Uterine smooth muscle cell (primary cell): ENCODE measurements at places on chromosomes 3 and 15. TPM values are rescaled to one million over a fixed set of nuclear protein-coding genes. Genes with fewer than 3 reads are reported as not detected.

The SCN5A gene
- total RNA-seq: 0.66 and 0.75 TPM in 2 replicates

The PLSCR2 gene
- total RNA-seq: not detected in 2 replicates

The PHC3 gene
- total RNA-seq: 30.1 and 30.4 TPM in 2 replicates

The HACD2 gene
- total RNA-seq: 22.0 and 30.2 TPM in 2 replicates

The EDC3 gene
- 11.4 and 15.4 TPM in 2 replicates for total RNA-seq

The SPSB4 gene
- total RNA-seq: not detected in 2 replicates

The MESP2 gene
- 0.55 and 0.75 TPM in 2 replicates for total RNA-seq

The STOML1 gene
- total RNA-seq: 20.4 and 21.9 TPM in 2 replicates

The ZNF445 gene
- total RNA-seq: 10.9 and 11.7 TPM in 2 replicates

The CXCR6 gene
- under 0.01 TPM in 1 of 2 replicates, not detected in the other for total RNA-seq

The CHRNA3 gene
- not detected in 2 replicates for total RNA-seq

The C3orf20 gene
- not detected in 2 replicates for total RNA-seq

The ITIH4 gene
- 0.66 and 1.7 TPM in 2 replicates for total RNA-seq

The ZPLD1 gene
- 0.62 TPM in 1 of 2 replicates, not detected in the other for total RNA-seq

The CHRNB4 gene
- total RNA-seq: not detected in 2 replicates

The SCG3 gene
- not detected in 2 replicates for total RNA-seq

The ARHGEF3 gene
- total RNA-seq: 5.8 and 10.1 TPM in 2 replicates

The MYO5C gene
- total RNA-seq: under 0.01 and 0.22 TPM in 2 replicates

The CFAP91 gene
- total RNA-seq: 0.62 and 0.77 TPM in 2 replicates

The WDR93 gene
- under 0.01 TPM in 2 replicates for total RNA-seq

The KCNAB1 gene
- total RNA-seq: 0.25 TPM in 1 of 2 replicates, not detected in the other

The ONECUT1 gene
- total RNA-seq: 0.12 TPM in 1 of 2 replicates, not detected in the other

The CAV3 gene
- not detected in 2 replicates for total RNA-seq

The CLCN2 gene
- 2.7 and 4.1 TPM in 2 replicates for total RNA-seq

The PP2D1 gene
- total RNA-seq: not detected in 2 replicates

The EPHA3 gene
- total RNA-seq: 1.9 and 2.2 TPM in 2 replicates

The FANCD2OS gene
- not detected in 2 replicates for total RNA-seq

The ZSCAN29 gene
- total RNA-seq: 20.7 and 29.4 TPM in 2 replicates

The CCR8 gene
- total RNA-seq: not detected in 2 replicates

The HHATL gene
- not detected in 2 replicates for total RNA-seq

The COPS2 gene
- total RNA-seq: 77.2 and 83.7 TPM in 2 replicates

The PLAAT1 gene
- total RNA-seq: 0.66 TPM in 1 of 2 replicates, not detected in the other

The SKOR1 gene
- total RNA-seq: 0.11 and 0.12 TPM in 2 replicates

The LPP gene
- total RNA-seq: 70.6 and 111 TPM in 2 replicates

The ADAM10 gene
- 124 and 144 TPM in 2 replicates for total RNA-seq

The SQOR gene
- total RNA-seq: 73.7 and 86.0 TPM in 2 replicates

The TNFSF10 gene
- total RNA-seq: 1.4 and 2.0 TPM in 2 replicates

The HCN4 gene
- not detected in 2 replicates for total RNA-seq

The LCTL gene
- 0.33 and 0.75 TPM in 2 replicates for total RNA-seq

The CHRM5 gene
- 0.75 TPM in 1 of 2 replicates, not detected in the other for total RNA-seq

The SCG5 gene
- 3.2 and 14.7 TPM in 2 replicates for total RNA-seq

The FHIT gene
- total RNA-seq: 2.0 and 2.1 TPM in 2 replicates

The SNTN gene
- total RNA-seq: not detected in 2 replicates

The COLQ gene
- total RNA-seq: 0.66 and 0.75 TPM in 2 replicates

The CA12 gene
- total RNA-seq: 128 and 224 TPM in 2 replicates

The SSUH2 gene
- 0.11 and 0.25 TPM in 2 replicates for total RNA-seq

The GP5 gene
- total RNA-seq: under 0.01 TPM in 1 of 2 replicates, not detected in the other

The GADL1 gene
- under 0.01 TPM in 1 of 2 replicates, not detected in the other for total RNA-seq

The LDHAL6B gene
- under 0.01 TPM in 1 of 2 replicates, not detected in the other for total RNA-seq

The INKA1 gene
- 3.7 and 5.4 TPM in 2 replicates for total RNA-seq

The SHF gene
- total RNA-seq: 1.1 and 2.5 TPM in 2 replicates

The HGD gene
- total RNA-seq: 0.33 TPM in 1 of 2 replicates, not detected in the other

The SLC9C1 gene
- total RNA-seq: 0.12 and 0.22 TPM in 2 replicates

The ST3GAL6 gene
- total RNA-seq: 4.1 and 12.9 TPM in 2 replicates

The LIPH gene
- total RNA-seq: under 0.01 TPM in 1 of 2 replicates, not detected in the other

The MASP1 gene
- 56.8 and 123 TPM in 2 replicates for total RNA-seq

The TICRR gene
- 3.2 and 8.7 TPM in 2 replicates for total RNA-seq

The NMNAT3 gene
- total RNA-seq: 0.33 and 2.4 TPM in 2 replicates

The MUSTN1 gene
- 0.50 TPM in 1 of 2 replicates, not detected in the other for total RNA-seq

The SLC33A1 gene
- total RNA-seq: 40.8 and 67.2 TPM in 2 replicates
